ENCODE measurements at places on chromosomes 6 and 20.

DNA sequence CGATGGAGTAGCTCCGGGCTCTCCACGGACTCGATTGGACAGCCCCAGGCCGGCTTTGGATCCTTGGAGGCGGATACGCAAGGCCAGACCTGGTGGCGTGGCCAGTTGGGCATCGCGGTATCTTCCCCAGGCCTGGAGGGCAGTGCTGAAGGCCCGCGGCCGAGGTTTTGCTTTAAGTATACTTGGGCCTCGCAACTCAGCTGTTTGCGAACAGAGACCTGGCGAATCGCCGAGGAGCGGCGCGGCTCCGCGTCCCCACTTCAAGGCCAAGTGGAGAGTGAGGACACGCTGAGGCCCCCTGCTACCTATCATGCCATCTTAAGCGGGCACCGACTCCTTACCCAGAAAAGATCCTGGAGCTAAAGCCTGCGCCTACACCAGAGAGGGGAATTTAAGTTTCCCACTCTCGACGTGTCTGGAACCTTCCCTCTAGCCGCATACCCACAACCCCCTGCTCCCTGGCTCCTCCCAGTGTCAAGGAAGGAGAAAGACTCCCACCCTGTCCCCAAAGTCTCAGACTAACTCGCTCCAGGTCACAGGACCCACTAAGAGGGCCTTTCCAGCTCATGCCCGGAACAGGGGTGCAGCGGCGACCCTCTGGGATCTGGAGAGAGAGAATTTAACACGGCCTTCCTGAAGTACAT lies 4.1 kb downstream of the LINC00237 start:
- no peak for DNase-seq

DNA sequence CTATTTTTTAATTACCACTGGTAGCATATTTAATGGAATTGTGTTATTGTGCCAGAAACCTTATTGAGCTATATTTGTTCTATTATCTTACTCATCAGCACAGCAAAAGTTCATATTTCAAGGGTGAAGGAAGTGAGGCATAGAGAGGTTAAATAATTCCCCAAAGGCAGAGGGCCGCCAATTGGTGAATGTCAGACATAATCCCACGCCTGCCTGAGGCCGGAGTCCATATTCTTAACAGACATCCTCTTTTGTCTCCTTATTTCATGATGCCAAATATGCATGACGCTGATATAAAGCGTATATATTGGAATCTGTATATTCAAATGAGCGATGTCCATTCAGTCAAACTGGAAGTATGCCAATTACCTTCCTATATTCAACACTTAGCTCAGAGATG lies 505.0 kb upstream of the SLC35B3 start:
- DNase-seq: no peak

- DNase-seq: no peak
These were observed 19.4 kb downstream of the ERGIC3 start for GRCh38 chr20:35561268-35561667.

GRCh38 chr20:64180673-64181072 lies 16.4 kb downstream of the MYT1 start:
- DNase-seq: no peak

- no peak for DNase-seq
These were observed 129.9 kb downstream of the JARID2 start for GRCh38 chr6:15375638-15376290.

DNA sequence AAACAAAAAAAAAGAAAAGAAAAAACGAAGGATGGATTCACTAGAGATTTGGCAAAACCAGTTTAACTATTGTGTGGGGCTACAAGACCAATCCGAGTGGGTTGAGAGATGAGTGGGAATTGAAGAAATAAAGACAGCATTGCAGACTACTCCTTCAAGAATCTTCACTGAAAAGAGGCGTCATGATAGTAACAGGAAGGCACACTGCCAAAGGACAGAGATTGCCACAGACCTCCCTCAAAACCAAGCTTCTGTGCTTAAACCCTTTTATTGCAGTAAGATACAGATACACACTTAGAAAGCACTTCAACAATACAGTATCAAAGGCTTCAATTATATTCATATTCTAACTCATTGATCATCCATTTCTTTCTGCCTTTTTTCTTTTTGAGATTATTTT lies 103.9 kb downstream of the IPCEF1 start:
- DNase-seq: no peak

- no peak for DNase-seq
These were observed 217.7 kb upstream of the SULF2 start for GRCh38 chr20:48003021-48003420.

- no peak for DNase-seq
These were observed 30.1 kb downstream of the PCMT1 start for GRCh38 chr6:149779644-149779963.

- DNase-seq: no peak
These were observed at the start of gene HCK for GRCh38 chr20:32052090-32052777. TSS of gene HCK (plus strand) at chr20:32052242.

- no peak for DNase-seq
These were observed 364.1 kb upstream of the BTBD3 start for GRCh38 chr20:11553603-11554002.

GRCh38 chr6:125251516-125252220 lies 50.1 kb downstream of the HDDC2 start:
- no peak for DNase-seq

GRCh38 chr20:2729791-2730190 lies 37.2 kb downstream of the EBF4 start:
- no peak for DNase-seq

GRCh38 chr6:47152666-47153403 lies 110.7 kb upstream of the ADGRF1 start:
- no peak for DNase-seq

- DNase-seq: no peak
These were observed 15.1 kb downstream of the GSTA1 start for GRCh38 chr6:52788478-52788877.

- DNase-seq: peak; percentile 24
These were observed 11.0 kb downstream of the ALDH8A1 start for GRCh38 chr6:134938896-134939295.

DNA sequence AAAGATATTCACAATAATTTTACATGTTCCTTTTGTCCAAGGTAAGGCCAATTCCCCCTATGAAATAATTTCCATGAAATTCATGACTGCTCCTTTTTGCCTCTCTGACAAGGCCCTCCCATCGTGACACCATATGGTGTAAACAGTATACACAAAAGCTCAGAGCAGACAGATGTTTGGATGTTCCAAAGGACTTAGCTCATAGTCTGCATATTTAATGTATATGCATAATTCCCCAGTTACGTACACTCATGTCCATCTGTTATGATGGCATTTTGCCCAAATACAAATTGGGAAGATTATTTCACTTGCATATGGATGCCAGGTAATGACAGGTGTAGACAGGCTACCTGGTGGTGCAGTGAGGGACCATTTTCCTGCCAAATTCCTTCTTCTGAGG lies 376.5 kb downstream of the KHDRBS2 start:
- DNase-seq: no peak

- no peak for DNase-seq
These were observed 33.0 kb upstream of the GPR6 start for GRCh38 chr6:109945091-109945490.

DNA sequence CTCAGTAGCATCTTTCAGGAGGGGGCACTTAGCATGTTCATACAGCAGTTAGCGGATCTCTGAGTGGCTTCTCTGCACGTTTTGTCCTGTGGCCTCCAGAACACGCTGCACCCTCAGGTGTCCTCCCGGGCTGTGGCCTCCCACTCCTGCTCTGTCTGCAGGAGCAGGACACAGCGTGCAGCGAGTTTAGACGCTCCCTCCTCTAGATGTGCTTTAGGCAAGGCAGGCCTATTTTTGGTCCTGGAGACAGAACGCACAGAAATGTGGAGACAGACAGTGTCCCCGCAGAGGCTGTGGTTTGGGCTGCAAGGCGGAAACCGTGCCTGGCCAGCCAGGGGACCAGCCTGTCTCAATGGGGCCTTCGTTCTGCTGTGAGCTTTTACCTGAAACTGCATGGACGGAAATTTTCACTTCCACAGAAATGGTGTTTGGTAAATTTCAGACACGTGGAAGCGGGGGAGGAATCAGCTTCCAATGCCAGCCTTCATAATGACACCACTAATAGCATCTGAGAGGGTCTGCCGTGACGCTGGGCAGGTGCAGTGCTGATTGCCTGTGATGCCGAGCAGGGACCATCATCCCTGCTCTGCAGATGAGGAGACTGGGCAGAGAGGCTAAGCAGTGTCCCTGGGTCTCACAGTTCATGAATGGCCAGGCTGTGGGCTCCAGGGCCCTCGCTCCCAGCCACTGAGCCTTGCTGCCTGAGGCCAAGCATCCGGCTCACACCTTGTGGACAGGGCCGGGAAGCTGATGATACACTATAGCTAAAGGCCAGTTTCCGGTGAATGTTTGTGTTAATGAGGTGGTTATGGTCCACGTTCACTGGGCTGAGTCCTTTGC lies 120.9 kb downstream of the SYCP2 start:
- no peak for DNase-seq

GRCh38 chr20:46940616-46941015 lies 46.0 kb downstream of the EYA2 start:
- DNase-seq: no peak

DNA sequence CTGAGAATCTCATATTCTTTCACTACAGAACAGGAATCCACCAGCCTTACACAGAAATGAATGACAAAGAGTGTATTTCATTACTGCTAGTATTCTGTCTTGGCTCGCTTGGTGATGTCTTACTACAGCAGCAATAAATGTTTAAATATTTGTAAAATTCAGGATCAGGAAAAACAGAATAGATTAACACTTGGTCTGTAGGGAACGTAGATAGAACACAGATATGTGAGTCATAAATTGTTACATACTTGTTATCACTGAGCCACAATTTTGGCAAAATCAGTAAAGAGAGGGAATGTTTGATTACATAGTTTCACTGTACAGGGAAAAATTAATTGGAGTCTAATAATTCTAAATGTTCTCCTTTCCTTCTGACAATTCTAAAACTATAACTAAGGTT lies 11.0 kb downstream of the SHPRH start:
- DNase-seq: no peak

- no peak for DNase-seq
These were observed 8.6 kb upstream of the RBM39 start for GRCh38 chr20:35750611-35751010.

- no peak for DNase-seq
These were observed 65.6 kb downstream of the TMEM200A start for GRCh38 chr6:130431346-130431852.

- DNase-seq: no peak
These were observed 48.2 kb upstream of the RPL7L1 start for GRCh38 chr6:42831237-42831636.

DNA sequence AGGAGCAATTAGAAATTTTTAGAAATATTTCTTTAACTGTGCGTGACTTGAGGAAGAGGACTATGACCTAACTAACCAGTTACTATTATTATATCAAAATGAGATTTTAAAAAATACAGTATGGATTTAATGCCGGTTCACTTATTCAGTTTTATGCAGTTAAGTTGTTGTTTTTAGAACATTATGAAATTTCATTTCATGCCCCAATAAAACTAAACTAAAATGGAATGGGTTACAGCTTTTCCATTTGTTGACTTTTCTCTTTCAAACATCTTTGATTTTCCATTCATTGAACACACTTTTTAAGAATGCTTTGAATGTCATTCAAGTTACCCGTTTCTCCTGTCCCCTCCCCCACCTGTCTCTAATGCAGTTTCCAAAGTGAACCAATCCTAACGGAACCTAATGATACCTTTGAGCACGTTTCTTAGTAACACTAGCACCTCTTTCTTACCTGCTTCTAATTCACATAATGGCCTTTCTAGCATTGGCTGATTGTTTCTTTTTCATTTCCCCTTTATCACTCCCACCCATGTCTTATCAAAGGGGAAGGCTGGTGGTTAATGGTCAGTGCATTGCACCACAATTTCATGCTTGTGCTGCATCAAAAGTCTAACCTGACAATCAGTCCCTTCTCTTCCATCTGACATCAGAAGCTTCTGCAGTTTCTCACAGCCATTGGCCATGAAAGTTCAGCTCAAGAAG lies 262.2 kb upstream of the TAB2 start:
- DNase-seq: no peak

DNA sequence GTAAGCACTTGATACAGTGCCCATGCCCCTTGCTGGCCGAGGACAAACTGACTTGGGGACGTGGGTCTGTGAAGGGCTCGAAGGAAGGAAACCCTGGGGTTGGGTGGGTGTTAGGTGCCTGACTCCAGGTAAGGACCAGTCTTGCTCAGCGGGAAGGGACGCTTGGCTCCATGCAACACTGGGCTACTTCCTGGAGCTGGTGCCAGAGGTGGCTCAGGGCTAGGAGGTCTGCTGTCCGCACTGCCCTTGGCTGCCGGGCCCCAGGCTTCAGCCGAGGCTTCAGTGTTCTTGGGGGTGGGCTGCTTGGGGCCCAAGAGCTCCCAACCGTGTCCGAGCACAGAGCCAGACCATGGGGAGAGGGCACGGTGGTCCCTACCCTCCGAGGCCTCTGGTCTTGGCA lies 5.3 kb downstream of the GATA5 start:
- no peak for DNase-seq

DNA sequence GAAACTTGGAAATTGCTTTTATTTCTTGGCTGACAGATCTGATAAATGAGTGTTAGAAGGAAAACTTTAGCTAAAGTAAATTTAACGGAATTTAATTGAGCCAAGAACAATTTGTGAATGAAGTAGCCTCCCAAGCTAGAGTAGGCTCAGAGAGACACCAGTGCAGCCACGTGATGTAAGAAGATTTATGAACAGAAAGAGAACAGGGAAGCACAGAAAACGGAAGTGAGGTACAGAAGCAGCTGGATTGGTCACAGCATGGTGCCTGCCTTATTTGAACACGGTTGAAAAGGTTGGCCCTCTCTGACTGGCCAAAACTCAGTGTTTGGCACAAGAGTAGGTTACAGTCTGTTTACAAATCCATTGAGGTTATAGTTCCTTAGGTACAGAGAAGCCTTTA lies 29.5 kb upstream of the IFNGR1 start:
- DNase-seq: no peak

DNA sequence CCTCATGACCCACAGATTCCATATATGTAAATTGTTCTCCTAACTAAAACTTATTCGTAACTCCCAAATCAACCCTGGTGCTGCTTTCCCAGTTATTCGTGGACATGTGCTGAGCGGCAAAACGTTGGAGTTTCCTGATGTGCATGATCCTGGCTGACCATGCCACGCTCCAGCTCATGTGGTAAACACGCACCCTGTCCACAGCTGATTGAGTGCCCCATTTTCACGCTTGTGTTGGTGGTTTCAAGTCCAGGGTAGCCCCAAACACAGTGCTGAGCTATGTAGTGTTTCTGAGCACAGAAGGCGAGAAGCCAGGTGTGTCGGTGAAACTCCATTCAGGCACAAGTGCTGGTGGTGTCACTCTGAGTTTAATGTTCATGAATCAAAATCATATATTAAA lies 19.1 kb upstream of the FOXC1 start:
- DNase-seq: no peak

DNA sequence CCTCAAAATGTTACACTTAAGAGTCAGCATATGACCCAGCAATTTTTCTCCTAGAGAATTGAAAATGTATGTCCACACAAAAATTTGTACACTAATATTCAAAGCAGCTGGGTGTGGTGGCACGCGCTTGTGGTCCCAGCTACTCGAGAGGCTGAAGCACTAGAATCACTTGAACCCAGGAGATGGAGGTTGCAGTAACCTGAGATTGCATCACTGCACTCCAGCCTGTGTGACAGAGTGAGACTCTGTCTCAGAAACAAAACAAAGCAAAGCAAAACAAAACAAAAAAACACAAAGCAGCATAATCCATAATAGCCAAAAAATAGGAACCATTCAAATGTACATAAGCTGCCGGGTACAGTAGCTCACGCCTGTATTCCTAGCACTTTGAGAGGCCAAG lies 1.6 kb upstream of the RPF2 start:
- no peak for DNase-seq
